Sigmoid colon (tissue), 7 donors: ENCODE measurements at places on chromosomes 6 and 20. TPM values are rescaled to one million over a fixed set of nuclear protein-coding genes. Genes with fewer than 3 reads are reported as not detected.

Gene MYCT1
- total RNA-seq = 9.7 TPM

- DNase-seq = no peak
Observed at GRCh38 chr6:2865694-2866151, 24.1 kb upstream of the SERPINB1 start.

DNA sequence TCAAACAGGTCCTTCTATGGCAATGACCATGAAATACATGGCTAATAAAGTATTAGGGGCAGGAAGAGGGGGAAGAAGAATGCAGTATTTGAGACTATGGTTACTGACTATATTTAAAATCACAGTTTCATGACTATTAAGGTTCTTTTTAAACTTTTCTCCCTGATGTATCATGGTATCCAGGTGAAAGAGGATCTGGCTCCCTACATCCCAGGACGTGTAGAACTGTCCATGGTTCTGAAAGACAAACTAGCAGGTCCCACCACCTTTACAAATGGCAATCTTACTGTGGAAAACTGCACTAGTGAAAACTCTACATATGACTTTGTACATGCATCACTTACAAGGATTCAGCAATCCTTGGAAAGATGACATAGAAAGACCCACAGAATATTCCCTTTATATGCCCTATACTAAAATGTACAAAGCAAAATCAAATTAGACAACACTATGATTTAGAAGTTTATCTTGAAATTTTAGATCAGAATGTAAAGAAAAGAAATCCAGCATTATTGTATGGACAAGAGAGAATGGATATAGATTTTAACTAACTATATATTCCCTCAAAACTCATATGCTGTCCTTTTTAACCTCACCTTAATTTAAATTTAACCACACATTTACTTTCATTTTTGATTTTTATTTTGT, 33.5 kb downstream of the RPP21 start:
- DNase-seq = no peak

DNA sequence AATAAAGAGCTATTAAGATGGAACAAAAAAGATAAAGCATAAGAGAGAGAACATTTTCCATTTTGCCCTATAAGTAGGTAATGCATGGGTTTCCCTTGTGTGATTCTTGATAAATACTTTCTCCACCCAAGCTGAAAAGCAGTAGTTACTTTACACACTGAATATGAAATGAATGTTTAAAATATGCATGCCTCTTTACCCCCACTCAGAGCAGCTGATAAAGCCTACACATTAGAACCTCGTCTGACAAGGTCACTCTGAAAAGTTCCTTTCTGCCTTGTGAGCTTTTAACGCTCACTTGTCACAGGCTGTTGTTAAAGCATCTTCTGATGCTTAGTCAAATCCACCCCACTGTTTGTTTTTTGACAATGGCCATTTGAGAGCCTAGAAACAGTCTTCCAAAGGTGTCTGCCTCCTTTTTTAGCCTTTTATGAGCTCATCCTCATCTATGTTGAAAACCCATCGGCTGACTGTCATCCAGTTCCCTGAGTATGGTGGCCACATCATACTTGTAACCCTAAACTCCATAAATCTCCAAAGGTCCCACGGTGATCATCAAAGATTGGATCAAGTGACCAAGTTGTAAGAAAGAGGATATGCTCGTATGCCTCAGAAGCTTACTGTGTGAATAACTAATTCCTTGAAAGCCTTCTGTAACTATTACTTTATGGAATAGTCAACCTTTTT, 102.8 kb downstream of the ATXN1 start:
- DNase-seq = no peak

DNA sequence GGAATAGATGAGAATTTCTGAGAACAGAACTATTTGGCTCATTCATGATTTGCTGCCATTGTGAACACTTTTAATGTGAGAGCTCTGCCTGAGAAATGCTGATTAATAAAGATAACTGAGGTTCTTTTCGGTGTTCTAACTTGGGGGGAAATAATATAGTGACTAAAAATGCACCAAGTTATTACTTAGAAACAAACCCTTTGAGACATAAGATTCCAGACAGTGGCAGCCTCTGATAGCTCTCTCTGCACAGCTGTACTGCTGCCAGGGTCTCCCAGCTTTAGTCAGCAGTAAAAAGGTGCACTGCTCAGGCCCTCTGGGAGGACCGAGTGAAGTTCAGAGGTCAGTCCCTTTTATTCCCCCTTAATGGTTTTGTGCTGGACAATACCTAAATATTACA, 2.5 kb upstream of the PRDM1 start:
- DNase-seq = no peak
